ENCODE measurements at places on chromosomes 7 and 10. TPM values are rescaled to one million over a fixed set of nuclear protein-coding genes. Genes with fewer than 3 reads are reported as not detected.

Gene PFKFB3
- 54.8 TPM for polyA plus RNA-seq

Gene CDHR1
- polyA plus RNA-seq, result 11.1 TPM

Gene ADD3
- 193 TPM for polyA plus RNA-seq

Gene EPDR1
- 36.6 TPM for polyA plus RNA-seq

Gene LIPF
- not detected for polyA plus RNA-seq

Gene BRAF
- polyA plus RNA-seq, result 21.7 TPM

Gene MSMB
- not detected for polyA plus RNA-seq

DNA sequence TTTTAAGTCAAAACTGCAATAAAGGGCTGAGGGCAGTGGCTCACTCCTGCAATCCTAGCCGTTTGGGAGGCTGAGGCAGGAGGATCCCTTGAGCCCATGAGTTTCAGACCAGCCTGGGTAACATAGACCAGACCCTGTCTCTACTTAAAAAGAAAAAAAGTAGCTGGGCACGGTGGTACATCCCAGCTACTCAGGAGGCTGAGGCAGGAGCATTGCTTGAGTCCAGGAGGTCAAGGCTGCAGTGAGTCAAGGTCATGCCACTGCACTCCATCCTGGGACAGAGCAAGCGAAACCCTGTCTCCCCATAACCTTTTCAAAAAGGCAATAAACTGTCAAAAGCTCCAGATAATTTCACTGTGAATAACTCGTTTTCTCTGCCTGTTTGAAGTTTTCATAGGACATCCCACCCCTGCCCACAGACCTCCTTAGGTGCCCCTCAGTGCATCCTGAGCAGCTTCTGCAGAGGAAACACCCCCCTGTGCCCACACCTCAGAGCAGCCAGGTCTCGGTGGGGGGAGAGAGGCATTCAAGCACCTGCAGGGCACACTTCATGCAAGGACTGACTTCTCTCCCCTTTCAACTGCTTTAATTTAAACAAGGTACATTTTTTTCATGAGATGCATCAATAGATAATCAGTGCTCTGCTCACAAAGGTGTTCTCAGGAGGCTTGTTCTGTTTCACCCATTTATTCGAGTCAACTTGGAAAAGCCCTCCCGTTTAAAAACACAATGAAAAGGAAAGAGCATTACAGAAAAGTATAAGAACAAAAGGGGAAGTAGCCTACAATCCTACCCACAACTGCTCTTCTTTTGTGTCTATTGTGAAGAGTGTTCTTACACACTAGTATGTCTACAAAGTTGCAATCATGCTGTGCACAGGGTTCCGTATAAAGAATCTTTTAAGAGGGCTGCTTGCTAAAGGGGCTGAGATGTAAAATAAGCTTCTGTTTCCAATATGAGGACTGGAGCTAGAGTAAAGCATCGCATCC lies 104.9 kb downstream of the KMT2E start:
- no peak for DNase-seq

- no peak for DNase-seq
Measured at GRCh38 chr10:77698267-77698931, 60.8 kb upstream of the KCNMA1 start.

- DNase-seq, result no peak
Measured at GRCh38 chr7:120186688-120187087, 86.3 kb upstream of the KCND2 start.

GRCh38 chr10:119205894-119206602 lies 1.3 kb upstream of the GRK5 start:
- no peak for DNase-seq

- no peak for DNase-seq
Measured at GRCh38 chr10:84626397-84627087, 298.2 kb downstream of the CCSER2 start.

DNA sequence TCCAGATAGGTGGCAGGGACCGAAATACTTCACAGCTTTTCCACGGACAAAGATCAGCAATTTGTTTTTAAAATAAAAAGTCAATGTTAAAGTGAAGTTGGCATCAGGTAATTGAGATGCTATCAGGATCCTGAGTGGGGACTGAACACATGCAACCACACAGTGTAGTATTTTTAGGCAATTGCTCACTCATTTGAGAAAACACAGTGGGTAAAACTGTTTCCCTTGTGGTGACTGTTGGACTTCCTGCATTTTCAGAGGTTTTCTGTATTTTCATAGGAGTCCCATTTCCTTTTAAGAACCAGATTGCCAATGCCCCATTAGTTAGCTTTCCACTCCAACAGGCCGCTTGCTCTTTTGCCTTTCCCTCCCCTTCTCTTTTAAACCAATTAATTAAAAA lies 159.5 kb upstream of the ZNF32 start:
- DNase-seq, result no peak

- DNase-seq, result no peak
Measured at GRCh38 chr10:129850790-129851189, 113.3 kb downstream of the EBF3 start.

GRCh38 chr7:32256376-32256775 lies 186.2 kb upstream of the PDE1C start:
- DNase-seq, result no peak

GRCh38 chr10:69051303-69051702 lies 36.6 kb upstream of the SRGN start:
- no peak for DNase-seq

Data from spinal cord (tissue), 10 donors.